Stimulated activated CD4-positive, alpha-beta T cell treated with anti-CD3 and anti-CD28 coated beads, TNF-alpha, amount 100 ng/mL, for 48 hours (primary cell): ENCODE measurements at places on chromosomes 7 and 10.

DNA sequence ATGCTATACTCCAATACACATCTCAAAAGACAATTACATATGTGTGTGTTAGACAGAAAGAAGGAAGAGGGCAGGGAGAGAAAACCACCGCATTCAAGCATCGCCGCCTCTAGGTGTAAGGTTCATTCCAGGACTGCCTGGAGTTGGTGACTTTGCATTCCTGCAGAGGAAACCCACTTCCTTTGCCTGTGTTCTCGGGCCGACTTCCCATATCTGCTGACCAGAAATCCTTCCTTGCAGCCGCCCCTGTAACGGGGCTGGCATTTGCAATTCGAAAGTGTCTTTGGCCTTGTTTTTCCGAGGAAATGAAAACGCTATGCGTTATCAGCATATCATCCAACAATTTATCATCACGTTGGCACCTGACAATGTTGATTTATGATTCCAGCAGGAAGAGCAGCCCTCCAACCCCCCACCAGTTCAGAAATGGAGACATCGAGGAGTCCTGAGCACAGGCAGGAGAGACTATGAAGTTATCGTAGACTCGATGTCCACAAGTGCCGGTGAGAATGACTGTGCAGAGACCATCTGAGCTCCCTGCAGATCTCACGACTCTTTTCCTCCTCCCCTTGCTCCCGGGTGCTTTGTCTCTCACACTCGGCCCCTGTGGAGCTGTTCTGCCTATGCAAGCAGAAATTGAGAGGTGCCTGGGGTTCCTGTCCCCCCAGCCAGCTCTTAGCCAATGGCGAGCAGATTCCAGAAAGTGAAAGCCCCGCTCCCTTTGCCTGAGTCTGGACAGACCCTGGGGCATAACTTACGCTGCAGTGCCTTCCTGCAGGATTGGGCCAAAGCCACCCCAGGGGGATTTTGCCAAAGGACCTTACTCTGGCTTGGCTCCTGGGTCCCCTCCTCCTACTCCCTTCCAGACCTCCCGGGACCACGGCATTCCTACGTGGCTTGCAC is 68.9 kb upstream of the FOXK1 start:
- no peak for DNase-seq

DNA sequence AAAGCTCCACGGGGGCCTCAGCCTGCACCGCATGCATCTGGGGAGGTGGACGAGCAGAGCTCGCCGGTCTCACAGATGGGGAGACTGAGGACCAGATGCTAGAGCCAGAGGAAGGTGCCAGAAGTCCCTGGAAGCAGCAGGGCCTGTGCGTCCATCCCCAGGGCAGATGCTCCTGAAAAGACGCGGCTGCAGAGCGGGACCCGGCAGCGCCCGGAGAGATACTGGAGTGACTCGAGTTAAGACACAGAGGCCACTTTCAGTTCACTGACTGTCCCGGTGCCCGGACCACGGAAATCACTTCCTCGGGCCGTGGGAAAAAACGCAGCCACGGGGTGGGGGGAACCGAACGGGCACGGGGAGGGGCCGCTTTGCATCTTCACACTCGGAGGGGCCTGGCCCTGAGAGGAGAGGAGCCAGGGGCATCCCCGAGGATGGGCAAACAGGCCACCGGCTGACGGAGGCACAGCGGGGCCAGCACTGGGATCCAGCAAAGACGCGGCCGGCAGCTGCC is 85.4 kb downstream of the FOXL3 start:
- DNase-seq = no peak

DNA sequence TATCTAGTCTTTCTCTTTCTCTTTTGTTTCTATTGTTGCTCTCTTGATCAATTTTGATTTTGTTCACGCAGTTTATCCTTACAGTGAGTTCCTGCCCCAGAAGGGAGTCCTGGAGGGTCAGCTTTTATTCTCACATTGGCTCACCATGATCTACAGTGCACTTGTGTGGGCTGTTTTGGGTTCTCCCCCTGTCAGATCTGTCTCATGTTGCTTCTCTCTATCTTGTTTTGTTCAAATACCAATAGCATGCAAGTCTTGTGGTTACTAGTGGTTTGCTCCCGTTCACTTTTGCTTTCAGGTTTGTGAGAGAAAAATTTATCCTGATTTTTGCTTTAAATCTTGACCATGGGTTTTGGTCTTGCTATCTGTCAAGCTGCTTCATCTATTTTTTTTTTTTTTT is 74.3 kb downstream of the PTN start:
- no peak for DNase-seq

- DNase-seq = no peak
Observed at GRCh38 chr10:97412891-97413304, 11.8 kb upstream of the RRP12 start.

DNA sequence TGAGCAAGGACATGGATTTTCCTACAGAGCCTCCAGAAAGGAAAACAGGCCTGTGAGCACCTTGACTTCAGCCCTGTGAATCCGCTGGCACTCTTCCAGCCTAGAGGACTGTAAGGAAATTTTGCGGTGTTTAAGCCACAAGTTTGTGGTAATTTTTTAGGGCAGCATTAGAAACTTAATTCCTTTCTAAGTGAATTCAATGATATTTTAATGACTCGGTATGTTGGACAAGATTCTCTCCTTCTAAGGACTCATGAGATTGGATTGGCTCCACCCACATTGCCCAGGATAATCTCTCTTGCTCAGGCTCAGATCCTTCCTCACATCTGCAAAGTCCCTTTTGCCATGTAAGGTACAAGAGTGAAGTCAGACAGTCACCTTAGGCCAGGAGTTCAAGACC is 4.5 kb downstream of the LYZL2 start:
- DNase-seq = no peak

DNA sequence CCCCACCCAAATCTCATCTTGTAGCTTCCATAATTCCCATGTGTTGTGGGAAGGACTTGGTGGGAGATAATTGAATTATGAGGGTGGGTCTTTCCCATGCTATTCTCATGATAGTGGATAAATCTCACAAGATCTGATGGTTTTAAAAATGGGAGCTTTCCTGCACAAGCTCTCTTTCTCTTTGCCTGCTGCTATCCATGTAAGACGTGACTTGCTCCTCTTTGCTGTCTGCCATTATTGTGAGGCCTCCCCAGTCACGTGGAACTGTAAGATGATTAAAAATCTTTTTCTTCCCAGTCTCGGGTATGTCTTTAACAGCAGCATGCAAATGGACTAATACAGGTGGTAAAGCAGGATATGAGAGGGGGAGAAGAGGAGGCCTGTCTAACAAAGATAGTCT is 88.3 kb downstream of the TMEM106B start:
- no peak for DNase-seq

- no peak for DNase-seq
Observed at GRCh38 chr10:28620251-28620650, 57.1 kb upstream of the BAMBI start.

- DNase-seq = peak; percentile 75
Observed at GRCh38 chr10:17029581-17030271, 99.9 kb downstream of the CUBN start.

- DNase-seq = no peak
Observed at GRCh38 chr10:119450606-119451299, 91.8 kb downstream of the RGS10 start.
